T-helper 22 cell (primary cell): ENCODE measurements at places on chromosomes 13 and 19.

GRCh38 chr19:47674548-47674947 is 38.7 kb upstream of the EHD2 start:
- DNase-seq = no peak

DNA sequence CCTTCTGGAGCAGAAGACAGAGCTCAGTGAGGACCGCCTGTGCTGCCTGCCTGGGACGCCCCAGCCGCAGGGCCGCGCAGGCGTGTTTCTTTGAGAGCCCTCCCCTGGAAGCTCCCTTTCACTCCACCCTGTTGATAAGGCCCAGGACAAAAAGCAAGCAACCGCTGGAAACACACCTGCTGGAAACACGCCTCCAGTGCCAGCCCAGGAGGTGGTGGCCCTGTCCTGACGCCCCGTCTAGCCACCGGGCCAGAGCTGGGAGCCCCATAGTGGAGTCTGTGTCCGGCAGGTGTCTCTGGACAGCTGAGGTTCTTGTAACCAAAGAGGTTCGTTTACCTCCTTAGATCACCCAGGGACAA is 173.8 kb downstream of the KATNAL1 start:
- DNase-seq = no peak

DNA sequence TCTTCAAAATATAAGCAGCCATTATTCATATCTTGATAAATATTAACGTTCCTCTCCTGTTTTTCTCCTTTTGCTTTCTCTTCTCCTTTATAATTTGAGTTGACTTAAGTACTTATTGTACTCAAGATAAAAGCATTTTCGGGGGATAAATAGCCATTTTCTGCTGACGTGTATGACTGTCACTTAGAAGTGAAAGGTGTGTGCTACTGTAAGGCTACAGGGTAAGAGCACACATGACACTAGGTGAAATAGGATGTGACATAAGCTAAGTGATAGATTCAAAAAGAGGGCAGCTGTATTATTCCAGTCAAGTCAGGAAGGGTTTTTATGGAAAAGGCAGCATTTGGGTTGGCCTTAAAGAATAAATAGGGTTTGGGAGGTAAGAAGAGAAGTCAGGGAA is 128.5 kb downstream of the GPC6 start:
- no peak for DNase-seq

DNA sequence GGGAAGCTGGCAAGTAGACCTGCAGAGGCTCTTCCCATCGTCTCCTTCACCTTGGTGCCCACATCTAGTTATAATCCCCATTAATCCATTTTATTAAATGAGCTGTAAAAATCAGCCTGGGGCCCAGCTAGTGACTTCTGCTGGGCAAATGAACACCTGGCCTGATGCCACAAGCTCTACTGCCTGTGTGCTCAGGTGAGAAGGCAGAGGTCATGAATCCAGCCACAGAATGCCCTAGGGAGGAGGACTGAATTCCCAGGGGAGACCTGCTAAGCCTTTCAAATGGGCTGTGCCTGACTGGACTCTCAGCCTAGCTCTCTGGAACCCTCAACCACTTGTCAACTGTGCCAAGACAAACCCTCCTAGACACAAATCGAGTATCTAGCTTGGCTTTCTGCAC is 74.0 kb downstream of the PDS5B start:
- DNase-seq = no peak

DNA sequence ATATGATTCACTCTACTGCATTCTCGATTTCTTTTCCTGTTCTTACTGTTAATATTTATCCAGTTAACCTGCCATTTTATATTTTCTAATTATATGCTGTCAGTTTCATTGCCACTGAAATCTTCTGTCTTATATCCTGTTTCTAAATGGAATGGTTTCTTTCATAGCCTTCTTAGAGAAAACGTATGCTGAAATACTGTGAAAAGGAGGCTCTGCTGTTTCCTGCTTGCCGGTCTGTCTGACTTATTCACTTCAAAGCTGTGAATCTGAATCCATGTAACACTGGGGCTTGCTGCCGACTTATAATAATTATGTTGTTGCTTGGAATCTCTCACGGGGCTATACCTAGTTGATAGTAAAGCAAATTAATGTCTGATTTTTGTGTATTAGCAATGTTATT is 80.0 kb downstream of the GPR12 start:
- no peak for DNase-seq

GRCh38 chr13:58869566-58869965 is 1238.0 kb downstream of the PCDH17 start:
- DNase-seq = no peak

- no peak for DNase-seq
Measured at GRCh38 chr19:398719-399118, 10.2 kb downstream of the C2CD4C start.

DNA sequence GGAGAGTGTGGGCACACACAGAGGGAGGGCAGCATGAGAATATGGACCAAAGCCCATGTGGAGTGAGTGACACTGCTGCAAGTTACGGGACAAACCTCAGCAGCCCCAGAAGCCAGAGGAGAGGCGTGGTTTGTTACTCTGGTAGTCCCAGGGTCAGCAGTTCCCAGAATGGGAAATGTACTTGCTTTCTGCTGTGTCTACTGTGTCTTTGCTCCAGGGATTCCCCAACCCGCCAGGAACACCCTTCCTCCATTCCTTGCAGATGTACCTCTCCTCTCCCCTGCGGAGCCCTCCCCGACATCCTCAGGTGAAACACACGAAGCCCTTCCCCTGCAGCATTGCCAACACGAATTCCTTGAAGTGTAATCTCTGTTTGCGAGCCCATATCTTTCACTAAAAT is 47.2 kb downstream of the MYO16 start:
- no peak for DNase-seq

DNA sequence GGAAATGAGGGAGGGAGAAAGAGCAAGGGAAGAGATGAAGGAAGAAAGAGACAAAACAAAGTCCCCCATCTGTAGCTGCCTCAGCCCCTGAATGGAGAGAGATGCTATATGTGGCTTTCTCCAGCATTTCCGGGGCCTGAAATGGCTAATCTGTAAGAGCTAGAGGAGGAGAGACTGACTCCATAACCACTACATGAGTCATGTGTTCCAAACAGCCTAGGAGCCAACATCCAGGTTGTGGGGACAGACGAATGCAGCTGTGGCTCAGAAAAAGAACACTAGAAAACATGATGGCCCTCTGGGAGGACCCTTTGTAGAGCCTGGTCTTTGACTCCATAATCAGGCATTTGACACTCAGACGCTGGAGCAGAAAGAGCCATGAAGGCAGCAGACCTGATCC is 292.0 kb upstream of the ZNF507 start:
- DNase-seq = no peak

- DNase-seq = no peak
Measured at GRCh38 chr19:50005428-50005827, 19.7 kb downstream of the VRK3 start.

DNA sequence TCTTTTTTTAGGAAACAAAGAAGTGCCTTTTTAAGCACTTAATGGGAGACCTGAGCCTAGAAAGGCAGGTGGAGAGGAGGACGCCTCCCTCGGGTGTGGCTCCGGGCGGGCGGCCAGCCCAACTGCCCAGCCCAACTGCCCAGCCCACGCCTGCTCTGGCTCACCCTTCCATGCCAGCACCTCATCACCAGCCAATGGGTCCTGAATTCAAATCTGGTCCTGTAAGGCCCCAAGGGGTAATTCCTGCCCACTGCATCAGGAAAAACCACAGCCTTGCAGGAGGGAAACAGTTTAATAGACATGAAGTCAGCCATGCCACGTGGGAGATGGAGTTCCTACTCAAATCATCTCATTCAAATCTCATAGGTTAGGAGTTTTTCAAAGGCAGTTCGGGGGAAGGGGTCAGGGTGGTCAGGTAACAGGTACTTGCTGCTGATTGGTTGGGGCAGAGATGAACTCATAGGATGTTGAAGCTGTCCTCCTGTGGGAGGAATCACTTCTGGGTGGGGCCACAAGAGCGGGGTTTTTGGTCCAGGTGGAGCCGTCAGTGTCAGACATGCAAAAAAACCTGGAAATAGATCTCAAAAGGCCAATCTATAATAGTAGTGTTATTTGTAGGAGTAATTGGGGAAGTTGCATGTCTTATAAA is 64.9 kb downstream of the HSPH1 start:
- DNase-seq = no peak

DNA sequence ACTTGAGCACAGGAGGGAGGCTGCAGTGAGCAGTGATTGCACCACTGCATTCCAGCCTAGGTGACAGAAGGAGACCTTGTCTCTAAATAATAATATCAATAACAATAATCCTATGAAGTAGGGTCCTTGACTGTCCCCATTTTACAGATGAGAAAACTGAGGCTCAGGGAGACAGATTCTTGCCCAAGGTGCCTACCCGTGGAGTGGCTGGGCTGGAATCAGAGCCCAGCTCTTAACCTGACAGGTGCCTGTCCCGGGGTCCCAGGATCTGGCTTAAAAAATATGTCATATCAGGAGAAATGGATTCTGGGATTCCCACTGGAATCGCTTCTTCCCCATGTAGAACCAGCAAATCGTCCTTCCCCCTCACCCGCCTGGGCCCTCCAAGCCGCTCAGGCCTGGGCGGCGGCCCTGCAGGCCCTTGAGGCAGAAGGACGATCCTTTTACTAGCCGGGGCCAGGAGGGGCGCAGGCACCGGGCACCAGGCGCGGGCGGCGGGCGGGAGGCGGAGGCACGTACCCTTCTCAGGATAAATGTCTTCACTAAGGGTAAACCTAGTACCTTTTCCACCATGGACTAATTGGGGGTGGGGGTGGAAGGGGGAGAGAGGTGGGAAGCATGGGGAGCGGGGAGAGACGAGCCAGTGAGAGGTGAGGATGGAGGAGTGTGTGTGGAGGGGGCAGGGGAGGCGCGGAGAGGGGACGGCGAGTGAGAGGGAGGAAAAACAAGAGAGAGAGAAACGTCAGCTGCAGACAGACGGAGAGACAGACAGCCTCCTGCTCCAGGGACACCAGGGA is 60.6 kb downstream of the COLGALT1 start:
- DNase-seq = no peak

GRCh38 chr13:28346154-28346553 is 148.8 kb downstream of the FLT1 start:
- no peak for DNase-seq

GRCh38 chr19:42246922-42247639 is 4.7 kb upstream of the GSK3A start:
- no peak for DNase-seq

DNA sequence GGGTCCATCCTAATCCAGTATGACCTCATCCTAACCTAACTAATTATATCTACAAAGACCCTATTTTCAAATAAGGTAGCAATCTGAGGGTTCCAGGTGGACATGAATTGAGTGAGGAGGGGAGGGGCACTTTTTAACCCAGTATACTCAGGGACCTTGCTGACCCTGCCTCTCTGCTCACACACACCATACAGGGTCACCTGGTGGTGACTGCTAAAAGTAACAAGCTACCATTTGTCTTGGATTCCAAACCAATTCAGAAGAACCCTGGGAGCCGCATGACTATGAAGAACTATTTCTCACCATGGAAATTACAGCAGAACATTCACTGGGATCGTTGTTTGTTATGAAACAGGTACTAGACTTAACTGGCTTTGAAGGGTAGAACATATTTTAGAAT is 151.9 kb downstream of the LACC1 start:
- no peak for DNase-seq

DNA sequence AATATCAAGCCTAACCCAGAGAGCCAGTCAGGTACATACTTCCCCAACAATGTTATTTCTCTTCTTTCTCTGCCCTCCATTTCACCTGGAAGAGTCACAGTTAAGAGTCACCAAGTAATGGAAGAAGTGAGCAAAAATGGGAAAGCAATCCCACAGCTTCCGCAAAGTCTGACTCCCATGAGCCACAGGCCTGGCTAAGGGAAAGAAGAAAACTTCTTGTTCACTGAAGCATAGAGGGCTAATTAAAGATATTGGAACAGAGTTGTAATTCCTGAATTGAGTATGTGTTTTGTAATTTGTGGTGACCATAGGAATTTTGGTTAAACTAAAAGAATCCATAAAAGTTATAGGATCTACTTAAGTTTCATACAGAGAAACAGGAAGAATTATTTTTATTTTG is 830.9 kb upstream of the PCDH20 start:
- DNase-seq = no peak

GRCh38 chr19:35114353-35115176 is 1.1 kb upstream of the FXYD3 start:
- DNase-seq = no peak

- DNase-seq = no peak
Measured at GRCh38 chr13:70950664-70951063, 842.4 kb upstream of the KLHL1 start.

- no peak for DNase-seq
Measured at GRCh38 chr13:51945149-51945548, 66.1 kb downstream of the ATP7B start.

DNA sequence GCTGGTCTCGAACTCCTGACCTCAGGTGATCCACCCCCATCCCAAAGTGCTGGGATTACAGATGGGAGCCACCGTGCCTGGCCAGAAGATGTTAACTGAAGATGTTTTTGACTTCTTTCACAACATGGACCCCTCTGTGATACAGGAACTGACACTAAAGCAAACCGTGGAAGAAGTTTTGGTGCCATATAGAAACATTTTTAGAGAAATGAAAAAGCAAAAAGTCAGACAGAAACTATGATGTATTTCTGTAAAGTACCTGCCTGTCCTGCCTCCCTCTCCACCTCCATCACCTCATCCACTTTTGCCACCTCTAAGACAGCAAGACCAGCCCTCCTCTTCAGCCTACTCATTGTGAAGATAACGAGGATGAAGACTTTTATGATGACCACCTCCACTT is 11.3 kb downstream of the FBXO27 start:
- no peak for DNase-seq

DNA sequence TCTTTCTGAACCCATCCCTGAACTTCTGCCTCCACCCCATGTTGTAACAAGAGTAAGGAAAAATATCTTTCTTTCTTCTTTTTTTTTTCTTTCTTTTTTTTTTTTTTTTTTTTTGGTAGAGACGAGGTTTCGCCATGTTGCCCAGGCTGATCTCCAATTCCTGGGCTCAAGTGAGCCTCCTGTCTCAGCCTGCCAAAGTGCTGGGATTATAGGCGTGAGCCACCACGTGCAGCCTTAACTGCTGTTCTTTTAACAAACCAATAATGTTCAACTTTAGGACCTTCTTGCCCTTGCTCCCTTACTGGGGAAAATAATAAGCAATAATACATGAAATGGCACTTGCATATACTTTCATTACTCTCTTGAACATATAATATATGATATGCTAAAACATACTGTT is 19.6 kb downstream of the GPR183 start:
- no peak for DNase-seq
